ENCODE measurements at places on chromosomes 5 and 9.

DNA sequence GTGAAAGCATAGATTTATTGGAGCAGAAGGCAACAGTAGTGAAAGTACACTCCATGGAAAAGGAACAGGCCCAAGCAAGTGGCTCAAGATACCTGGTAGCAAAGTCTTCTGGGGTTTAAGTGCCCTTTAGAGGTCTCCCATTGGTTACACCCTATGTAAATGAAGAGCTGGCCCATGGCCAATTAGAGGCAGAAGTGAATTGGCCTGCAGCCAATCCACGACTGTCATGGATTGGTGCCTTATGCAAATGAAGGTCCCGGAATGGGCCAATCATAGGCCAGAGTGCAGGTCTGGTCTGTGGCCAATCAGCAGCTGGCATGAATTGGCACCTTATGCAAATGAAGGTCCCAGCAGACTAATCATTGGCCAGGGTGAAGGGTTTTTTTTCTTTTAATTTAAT is 64.2 kb upstream of the PCSK5 start:
- ATAC-seq, result peak; percentile 40

- ATAC-seq, result peak; percentile 30
Measured at GRCh38 chr9:136881691-136882108, 4.6 kb upstream of the TRAF2 start.

GRCh38 chr5:78916044-78916443 is 69.1 kb downstream of the ARSB start:
- no peak for ATAC-seq

DNA sequence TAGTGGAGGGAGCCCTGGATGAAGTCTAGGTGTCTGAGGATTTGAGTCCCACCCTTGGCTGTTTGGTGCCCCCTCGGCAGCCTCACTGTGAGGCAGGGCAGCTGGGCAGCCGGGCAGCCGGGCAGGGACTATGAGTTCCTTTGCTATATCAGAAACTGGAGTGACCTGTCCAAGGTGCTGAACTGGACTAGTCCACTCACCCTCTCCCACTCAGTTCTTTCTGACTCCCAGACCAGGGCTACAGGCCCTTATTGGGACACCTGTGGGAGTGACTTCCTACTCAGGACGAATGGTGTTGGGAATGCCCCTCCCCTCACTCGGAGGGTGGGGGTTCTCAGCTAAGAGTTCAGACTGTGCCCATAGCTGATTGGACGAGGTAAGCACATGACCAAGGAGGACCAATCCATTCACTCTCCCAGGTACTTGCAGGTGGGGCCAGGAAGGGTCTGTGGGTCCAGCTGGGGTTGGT is 34.1 kb upstream of the RAPGEF1 start:
- ATAC-seq, result peak; percentile 77

- ATAC-seq, result no peak
Measured at GRCh38 chr5:128341056-128341455, 197.0 kb downstream of the FBN2 start.

- ATAC-seq, result peak; percentile 16
Measured at GRCh38 chr5:132500931-132501628, 10.5 kb upstream of the IRF1 start.

DNA sequence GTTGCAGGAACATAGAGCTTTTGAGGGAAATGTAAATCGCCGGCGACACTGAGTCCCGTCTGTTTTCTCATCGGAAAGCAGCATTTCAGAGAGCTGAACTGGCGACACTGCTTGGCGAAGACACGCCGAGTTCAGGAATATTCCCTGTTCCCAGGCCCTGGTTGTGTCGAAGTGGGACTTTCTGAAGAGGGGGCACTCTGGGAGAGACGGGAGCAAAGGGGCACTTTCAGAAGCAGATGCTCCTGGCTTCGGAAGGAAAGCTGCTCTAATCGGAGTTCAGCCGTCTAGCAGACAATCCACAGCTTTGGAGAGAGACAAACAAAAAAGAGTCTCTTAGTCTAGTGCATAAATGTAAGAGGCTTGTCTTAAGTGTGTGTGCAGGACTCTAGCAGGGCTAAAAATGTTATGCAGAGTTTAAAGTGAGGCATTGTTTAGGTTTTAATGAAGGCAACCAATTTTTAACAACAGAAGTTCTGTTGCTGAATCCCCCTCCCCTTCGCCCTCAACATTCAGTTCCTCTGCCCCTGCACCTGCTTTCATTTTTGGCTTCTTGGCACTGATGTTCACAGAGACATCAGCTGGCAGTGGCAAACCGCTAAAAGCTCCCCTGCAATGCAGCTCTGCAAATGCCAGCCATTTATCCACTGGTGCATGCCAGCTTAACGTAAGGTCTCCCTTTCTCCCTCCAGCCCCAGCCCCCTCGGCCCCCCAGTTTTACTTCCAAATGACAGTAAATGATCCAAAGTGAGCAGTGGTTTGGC is 289.5 kb upstream of the MPDZ start:
- peak; percentile 32 for ATAC-seq

GRCh38 chr9:727767-728166 is 113.7 kb upstream of the DMRT1 start:
- no peak for ATAC-seq

DNA sequence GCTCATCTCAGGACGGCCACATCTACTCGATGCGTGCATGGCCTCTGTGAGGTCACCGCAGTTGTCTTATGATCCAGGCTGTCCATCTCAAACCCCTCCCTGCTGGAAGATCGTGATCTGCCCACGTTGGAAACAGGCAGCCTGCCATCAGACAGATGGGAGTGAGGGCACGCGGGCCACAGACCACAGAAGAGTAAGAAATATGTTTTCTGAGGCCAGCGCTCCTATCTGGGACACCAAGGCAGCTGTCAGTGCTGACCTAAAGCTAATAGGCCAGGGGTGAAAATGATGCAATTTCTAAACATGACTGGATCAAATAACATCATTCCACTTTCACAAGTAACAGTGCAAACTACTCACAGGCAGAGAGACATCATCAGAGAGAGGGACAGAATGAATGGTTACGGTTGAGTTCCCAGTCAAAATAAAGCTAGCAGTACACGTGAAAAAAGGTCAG is 57.1 kb upstream of the CER1 start:
- ATAC-seq, result no peak

DNA sequence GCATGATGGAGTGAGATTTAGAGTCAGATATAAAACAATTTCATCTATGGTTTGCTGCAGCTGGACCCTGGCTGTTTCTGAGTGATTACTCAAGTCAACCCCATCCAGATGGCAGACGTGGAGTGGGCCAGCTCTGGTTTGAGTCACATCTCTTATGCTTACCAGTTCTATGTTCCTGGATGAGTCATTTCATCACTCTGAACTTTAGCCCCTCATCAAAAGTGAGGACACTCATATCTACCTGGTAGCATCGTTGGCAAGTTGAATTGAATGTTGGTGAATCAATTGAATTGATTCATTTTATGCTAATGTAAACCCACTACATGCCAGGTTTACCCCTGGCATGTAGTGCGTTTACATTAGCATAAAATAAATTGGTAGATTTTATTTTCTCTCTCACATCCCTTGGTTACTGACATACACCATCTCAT is 176.4 kb downstream of the FGF18 start:
- no peak for ATAC-seq

GRCh38 chr5:180353048-180353979 is at the start of gene GFPT2:
Gene GFPT2, minus strand, starts transcription at chr5:180353336. Its CDS starts 119 bp downstream, at chr5:180353217.
- ATAC-seq, result peak; percentile 86

- no peak for ATAC-seq
Measured at GRCh38 chr9:112850840-112851239, 39.8 kb downstream of the SLC46A2 start.

DNA sequence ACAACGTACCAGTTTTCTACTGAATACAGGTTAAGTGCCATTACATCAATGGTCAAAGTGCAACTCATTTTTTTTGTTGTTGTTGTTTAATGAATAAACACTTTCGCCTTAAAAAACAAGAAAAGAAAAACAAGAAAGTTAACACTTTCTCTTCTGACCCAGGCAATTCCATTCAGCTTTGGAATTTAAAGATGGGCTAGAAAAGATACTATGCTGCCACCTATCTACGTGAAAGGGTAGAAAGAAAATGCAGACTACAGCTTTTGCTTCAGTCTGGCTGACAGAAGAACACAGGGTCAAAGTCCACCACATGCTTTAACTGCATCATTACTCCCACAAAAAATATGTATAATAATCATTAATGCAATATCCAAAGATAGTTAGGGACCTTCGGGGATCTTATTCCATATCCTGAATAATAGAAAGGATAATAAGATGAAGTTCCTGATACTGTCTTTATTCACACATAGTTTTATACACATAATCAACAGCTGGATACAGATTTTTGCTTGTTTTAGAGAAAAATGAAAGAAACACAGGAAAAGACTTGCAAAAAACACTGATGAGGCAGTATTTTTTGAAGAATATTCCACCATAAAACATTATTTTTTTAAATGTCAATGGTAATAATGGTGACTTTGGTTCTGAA is 40.4 kb downstream of the ZDHHC21 start:
- ATAC-seq, result no peak

- ATAC-seq, result no peak
Measured at GRCh38 chr9:12815888-12816287, 41.1 kb downstream of the LURAP1L start.

GRCh38 chr5:6201631-6202030 is 176.7 kb downstream of the MED10 start:
- no peak for ATAC-seq

- no peak for ATAC-seq
Measured at GRCh38 chr9:121776739-121777637, 125.6 kb downstream of the DAB2IP start.
